ENCODE measurements at places on chromosomes 2 and 18. TPM values are rescaled to one million over a fixed set of nuclear protein-coding genes. Genes with fewer than 3 reads are reported as not detected.

FBXO41 gene
- 1.6 TPM for total RNA-seq

TSPYL6 gene
- total RNA-seq: not detected

MC4R gene
- 0.15 TPM for total RNA-seq

SERPINB11 gene
- total RNA-seq: not detected

EPB41L3 gene
- 36.8 TPM for total RNA-seq

TWIST2 gene
- total RNA-seq: 134 TPM

THSD7B gene
- total RNA-seq: not detected

NTSR2 gene
- not detected for total RNA-seq

KCNG2 gene
- total RNA-seq: 1.9 TPM

VAPA gene
- 133 TPM for total RNA-seq

SLC30A3 gene
- 0.34 TPM for total RNA-seq

ZSWIM2 gene
- not detected for total RNA-seq

ALPP gene
- not detected for total RNA-seq

FEV gene
- total RNA-seq: not detected

SNORC gene
- 1.5 TPM for total RNA-seq

RFTN2 gene
- total RNA-seq: 3.7 TPM

LGALSL gene
- total RNA-seq: 3.6 TPM

PLEKHH2 gene
- total RNA-seq: 1.2 TPM

RBFA gene
- total RNA-seq: 44.4 TPM

TEX44 gene
- total RNA-seq: not detected

SCN7A gene
- total RNA-seq: 0.74 TPM

AQP12B gene
- not detected for total RNA-seq

C1QL2 gene
- total RNA-seq: not detected

ROCK1 gene
- 13.3 TPM for total RNA-seq

Measured in bronchus fibroblast of lung (primary cell).